ENCODE measurements at places on chromosomes 3 and 15. TPM values are rescaled to one million over a fixed set of nuclear protein-coding genes. Genes with fewer than 3 reads are reported as not detected.

The PRRT3 gene
- 0.99 TPM for polyA plus RNA-seq

The CADPS gene
- polyA plus RNA-seq = 0.38 TPM

The MCF2L2 gene
- 1.8 TPM for polyA plus RNA-seq

The SLC9C1 gene
- polyA plus RNA-seq = not detected

The SLC25A36 gene
- polyA plus RNA-seq = 19.7 TPM

The POMGNT2 gene
- 3.6 TPM for polyA plus RNA-seq

The WDR93 gene
- 0.09 TPM for polyA plus RNA-seq

The SLC38A3 gene
- 0.07 TPM for polyA plus RNA-seq

The PLSCR5 gene
- not detected for polyA plus RNA-seq

GRCh38 chr15:75368689-75369239, 357 bp upstream of the MAN2C1 start:
- peak overlapping the region; percentile 97 for H3K27ac ChIP-seq
- peak overlapping the region; percentile 91 for H3K4me3 ChIP-seq
- H3K27me3 ChIP-seq = no peaks in the 10 kb centered on the region
- peaks cover 67% of the 10 kb centered on the region for H3K36me3 ChIP-seq
- peaks cover 28% of the 10 kb centered on the region for H3K4me1 ChIP-seq
- no peak for DNase-seq

DNA sequence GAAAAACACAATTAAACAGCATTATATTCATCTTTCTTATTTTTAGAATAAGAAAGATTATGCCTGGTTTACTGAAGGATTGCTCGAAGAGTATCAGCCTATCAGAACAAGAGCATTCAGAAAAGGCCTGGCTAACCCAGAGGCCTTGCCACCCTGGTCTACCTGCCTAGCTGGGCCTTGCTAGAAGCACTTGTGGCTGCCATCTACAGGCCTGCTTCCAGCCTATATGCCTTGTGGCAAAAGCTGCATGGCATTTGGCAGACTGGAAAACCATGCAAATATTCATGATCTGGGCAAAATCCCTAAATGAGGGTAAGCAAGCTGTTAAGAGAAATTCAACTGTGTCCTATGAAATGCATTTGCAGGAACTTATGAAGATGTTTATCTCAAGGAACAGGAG, 9.3 kb upstream of the ATP13A4 start:
- no peak overlapping the region for H3K27ac ChIP-seq
- no peaks in the 10 kb centered on the region for H3K36me3 ChIP-seq
- no peaks in the 10 kb centered on the region for H3K4me1 ChIP-seq
- no peaks in the 10 kb centered on the region for H3K27me3 ChIP-seq
- no peak overlapping the region for H3K4me3 ChIP-seq

DNA sequence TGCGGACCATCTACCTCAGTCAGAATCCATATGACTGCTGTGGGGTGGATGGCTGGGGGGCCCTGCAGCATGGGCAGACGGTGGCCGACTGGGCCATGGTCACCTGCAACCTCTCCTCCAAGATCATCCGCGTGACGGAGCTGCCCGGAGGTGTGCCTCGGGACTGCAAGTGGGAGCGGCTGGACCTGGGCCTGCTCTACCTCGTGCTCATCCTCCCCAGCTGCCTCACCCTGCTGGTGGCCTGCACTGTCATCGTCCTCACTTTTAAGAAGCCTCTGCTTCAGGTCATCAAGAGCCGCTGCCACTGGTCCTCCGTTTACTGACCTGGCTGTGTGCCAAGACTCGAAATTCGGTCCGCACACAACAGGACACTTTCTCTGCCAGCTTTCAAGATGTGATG, 21.9 kb downstream of the NRROS start:
- H3K36me3 ChIP-seq = peaks cover 70% of the 10 kb centered on the region
- H3K27me3 ChIP-seq = no peaks in the 10 kb centered on the region
- no peak overlapping the region for H3K4me3 ChIP-seq
- H3K4me1 ChIP-seq = peaks cover under 1% of the 10 kb centered on the region

DNA sequence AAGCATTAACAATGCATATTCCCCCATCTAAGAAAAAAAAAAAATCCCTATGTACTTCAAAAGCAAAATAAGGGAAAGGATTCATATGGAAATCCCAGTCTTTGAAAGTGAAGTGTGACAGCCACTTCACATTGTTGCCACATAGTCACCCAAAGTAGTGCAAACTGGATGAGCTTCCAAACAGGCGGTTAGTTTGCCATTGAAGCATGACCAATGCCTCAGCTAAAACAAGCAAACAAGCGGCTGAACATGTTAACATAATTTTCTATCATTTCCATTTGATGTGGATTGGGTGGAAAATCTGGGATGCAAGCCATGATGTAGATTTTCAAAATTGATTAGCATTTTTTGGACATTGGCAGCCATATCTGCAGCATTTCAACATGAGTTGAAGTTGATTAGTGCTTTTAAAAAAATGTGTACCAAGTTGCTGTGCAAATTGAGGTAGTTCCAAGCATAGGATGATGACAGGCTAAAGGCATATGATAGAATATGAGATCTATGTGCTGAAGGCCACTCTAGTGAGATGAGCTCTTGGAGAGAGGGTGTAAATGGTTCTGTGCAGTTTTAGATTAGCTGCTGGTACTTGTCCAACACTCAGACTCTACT, 405.2 kb downstream of the NR2F2 start:
- no peaks in the 10 kb centered on the region for H3K36me3 ChIP-seq
- H3K27me3 ChIP-seq = no peaks in the 10 kb centered on the region
- no peak overlapping the region for H3K27ac ChIP-seq
- DNase-seq = no peak
- H3K4me3 ChIP-seq = no peak overlapping the region

DNA sequence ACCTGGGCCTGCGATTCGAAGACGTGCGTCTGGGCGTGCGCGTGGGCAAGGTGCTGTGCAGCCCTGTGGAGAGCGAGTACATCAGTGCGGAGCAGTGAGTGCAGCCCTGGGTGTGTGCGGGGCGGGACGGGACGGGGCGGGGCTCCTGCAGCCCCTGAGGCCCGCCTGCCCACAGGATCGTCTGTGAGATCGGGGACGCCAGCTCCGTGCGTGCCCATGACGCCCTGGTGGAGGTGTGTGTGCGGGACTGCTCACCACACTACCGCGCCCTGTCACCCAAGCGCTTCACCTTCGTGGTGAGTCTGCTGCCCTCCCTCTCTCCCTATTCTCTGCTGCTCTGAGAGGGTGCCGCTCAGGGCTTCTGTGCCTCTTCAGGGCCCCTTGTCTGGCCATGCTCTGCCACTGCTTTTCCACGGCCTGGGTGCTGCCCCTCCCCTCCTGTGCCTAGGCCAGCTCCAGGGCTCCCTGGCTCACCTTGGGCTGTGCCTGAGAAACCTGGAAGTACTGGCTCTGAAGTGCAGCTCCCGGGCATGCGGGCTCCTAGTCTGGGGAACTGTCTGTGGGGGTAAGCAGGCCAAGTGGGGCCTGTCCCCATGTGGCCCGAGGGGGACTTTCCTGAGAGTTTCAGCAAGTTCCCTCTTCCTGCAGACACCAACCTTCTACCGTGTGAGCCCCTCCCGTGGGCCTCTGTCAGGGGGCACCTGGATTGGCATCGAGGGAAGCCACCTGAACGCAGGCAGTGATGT, 31.8 kb downstream of the PLXNA1 start:
- H3K27ac ChIP-seq = no peak overlapping the region
- no peak overlapping the region for H3K4me3 ChIP-seq
- no peaks in the 10 kb centered on the region for H3K27me3 ChIP-seq
- no peaks in the 10 kb centered on the region for H3K36me3 ChIP-seq
- H3K4me1 ChIP-seq = no peaks in the 10 kb centered on the region

DNA sequence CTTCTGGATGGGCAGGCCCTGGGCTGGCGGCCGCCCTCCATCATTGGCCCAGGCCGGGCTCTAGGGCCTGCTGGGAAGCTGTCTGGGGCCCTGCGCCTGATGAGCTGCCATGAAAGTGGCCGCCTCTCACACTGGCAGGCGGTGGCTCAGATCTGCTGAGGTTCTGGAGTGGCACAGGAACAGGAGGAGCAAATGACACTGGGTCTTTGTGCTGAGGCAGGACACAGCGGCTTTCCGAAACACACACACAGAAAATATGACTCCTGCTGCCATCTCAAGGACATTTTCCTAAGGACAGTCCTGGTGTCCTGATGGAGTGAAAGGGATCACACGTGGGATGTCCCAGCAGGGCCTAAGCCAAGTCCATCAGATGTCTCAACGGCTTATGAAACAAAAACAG, 103.5 kb downstream of the NUP210 start:
- no peak for DNase-seq
- H3K27ac ChIP-seq = no peak overlapping the region
- H3K4me1 ChIP-seq = no peaks in the 10 kb centered on the region
- peaks cover 78% of the 10 kb centered on the region for H3K36me3 ChIP-seq

DNA sequence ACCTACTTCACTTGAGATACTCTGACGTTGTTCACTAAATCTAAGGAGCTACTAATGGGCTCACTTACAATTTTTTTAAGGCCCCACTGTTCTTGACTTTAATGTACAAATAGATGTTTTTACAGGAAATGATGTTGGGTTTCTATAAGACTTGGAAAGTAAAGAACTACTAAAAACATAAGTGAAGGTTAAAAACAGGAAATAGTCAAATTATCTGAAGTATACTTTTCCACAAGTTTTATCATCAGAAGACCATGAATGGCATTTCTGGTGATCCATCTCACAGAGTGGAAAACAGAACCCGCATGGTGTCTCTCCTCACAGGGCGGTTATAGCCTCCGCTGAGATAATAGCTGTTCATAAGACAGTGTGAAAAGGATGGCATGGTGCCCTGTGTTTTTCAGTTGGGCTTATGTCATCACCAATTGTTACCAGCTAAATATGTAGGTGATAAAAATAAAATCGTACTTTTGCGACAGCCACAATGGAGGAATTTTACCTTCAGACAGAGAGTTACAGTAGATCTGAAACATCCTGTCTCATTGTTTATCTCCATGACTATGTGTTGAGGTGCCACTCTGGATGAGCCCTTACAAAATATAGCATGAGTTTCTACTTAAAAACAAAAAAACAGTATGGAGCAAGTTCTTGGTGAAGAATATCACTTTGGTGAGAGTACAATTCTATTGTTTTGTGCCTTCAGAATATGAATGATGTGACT, 462.4 kb downstream of the RAP2B start:
- H3K4me3 ChIP-seq = no peak overlapping the region
- H3K4me1 ChIP-seq = peaks cover 21% of the 10 kb centered on the region
- no peaks in the 10 kb centered on the region for H3K27me3 ChIP-seq
- H3K36me3 ChIP-seq = no peaks in the 10 kb centered on the region

- H3K4me1 ChIP-seq = peaks cover 12% of the 10 kb centered on the region
- no peaks in the 10 kb centered on the region for H3K27me3 ChIP-seq
- DNase-seq = no peak
- H3K4me3 ChIP-seq = no peak overlapping the region
- peak overlapping the region; percentile 55 for H3K27ac ChIP-seq
Measured at GRCh38 chr3:186871403-186871924, 29.0 kb downstream of the ADIPOQ start.

- DNase-seq = no peak
- H3K4me1 ChIP-seq = peaks cover 39% of the 10 kb centered on the region
Measured at GRCh38 chr3:138933981-138934691, 12.8 kb downstream of the FOXL2 start.

DNA sequence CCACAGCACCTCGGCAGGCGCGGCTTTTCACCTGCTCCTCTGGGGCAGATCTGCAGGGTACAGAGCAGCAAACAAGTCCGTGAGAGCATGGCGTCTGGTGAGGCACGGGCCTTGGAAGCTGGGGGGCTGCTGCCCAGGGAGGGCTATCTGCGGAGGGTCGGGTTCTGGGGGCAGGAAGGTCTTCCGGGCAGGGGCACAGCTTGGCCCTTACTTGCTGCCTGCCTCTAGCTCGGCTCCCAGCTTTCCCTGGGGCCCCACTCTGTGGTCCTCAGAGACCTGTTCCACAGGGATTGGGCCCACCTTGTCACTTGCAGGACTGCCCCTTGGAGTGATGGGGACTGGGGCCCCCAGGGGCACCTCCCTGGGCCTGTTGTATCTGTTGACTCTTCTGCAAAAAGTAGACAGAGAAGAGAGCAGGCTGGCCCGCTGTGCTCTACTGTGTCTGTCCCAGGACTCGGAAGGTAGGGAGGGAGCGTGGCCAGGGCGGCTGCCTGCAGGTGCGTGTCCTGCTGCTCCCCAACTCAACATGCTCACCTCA, 84.1 kb downstream of the TBC1D2B start:
- no peaks in the 10 kb centered on the region for H3K27me3 ChIP-seq
- DNase-seq = no peak
- H3K27ac ChIP-seq = no peak overlapping the region
- H3K4me1 ChIP-seq = peaks cover 30% of the 10 kb centered on the region
- H3K36me3 ChIP-seq = peaks cover 30% of the 10 kb centered on the region

GRCh38 chr3:129624347-129625071, 18.0 kb upstream of the PLXND1 start:
- peaks cover 95% of the 10 kb centered on the region for H3K4me1 ChIP-seq
- H3K27ac ChIP-seq = peak overlapping the region; percentile 94
- H3K36me3 ChIP-seq = no peaks in the 10 kb centered on the region
- no peak overlapping the region for H3K4me3 ChIP-seq

- DNase-seq = no peak
- no peaks in the 10 kb centered on the region for H3K27me3 ChIP-seq
- no peak overlapping the region for H3K4me3 ChIP-seq
- no peak overlapping the region for H3K27ac ChIP-seq
- H3K36me3 ChIP-seq = no peaks in the 10 kb centered on the region
Measured at GRCh38 chr3:26535151-26535550, 87.4 kb upstream of the LRRC3B start.

- no peak overlapping the region for H3K4me3 ChIP-seq
- peaks cover 5% of the 10 kb centered on the region for H3K27me3 ChIP-seq
- DNase-seq = no peak
- H3K36me3 ChIP-seq = no peaks in the 10 kb centered on the region
- no peaks in the 10 kb centered on the region for H3K4me1 ChIP-seq
Measured at GRCh38 chr15:51134416-51135199, 39.9 kb upstream of the TNFAIP8L3 start.

GRCh38 chr15:74730619-74731316, 5.4 kb upstream of the CYP1A1 start:
- H3K4me3 ChIP-seq = no peak overlapping the region
- peaks cover 14% of the 10 kb centered on the region for H3K4me1 ChIP-seq
- no peaks in the 10 kb centered on the region for H3K36me3 ChIP-seq
- no peak for DNase-seq

DNA sequence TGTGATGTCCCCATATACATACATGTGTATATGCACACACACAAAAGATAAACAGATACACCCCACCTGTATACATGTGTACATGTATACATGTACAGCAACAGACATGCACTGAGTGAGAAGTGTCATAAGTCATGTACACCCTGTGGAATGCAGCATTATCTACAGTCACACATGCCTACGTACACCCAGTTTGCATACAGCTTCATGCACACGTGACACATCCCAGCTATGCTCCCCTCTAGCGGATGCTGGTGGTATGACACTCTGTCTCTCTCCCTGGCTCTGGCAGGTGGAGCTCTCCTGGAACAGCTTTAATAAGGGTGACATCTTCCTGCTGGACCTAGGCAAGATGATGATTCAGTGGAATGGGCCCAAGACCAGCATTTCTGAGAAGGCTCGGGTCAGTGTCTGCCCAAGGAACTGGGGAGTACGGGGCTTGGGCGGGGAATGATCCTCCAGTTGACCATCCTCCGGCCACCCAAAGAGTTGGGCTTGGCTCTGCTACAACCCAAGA, 6.3 kb downstream of the VILL start:
- H3K36me3 ChIP-seq = peaks cover 7% of the 10 kb centered on the region
- no peak overlapping the region for H3K4me3 ChIP-seq
- peak overlapping the region; percentile 8 for H3K27ac ChIP-seq
- H3K27me3 ChIP-seq = no peaks in the 10 kb centered on the region

All from spleen (tissue), 13 donors.